ENCODE measurements at places on chromosomes 7 and 10. TPM values are rescaled to one million over a fixed set of nuclear protein-coding genes. Genes with fewer than 3 reads are reported as not detected.

DNA sequence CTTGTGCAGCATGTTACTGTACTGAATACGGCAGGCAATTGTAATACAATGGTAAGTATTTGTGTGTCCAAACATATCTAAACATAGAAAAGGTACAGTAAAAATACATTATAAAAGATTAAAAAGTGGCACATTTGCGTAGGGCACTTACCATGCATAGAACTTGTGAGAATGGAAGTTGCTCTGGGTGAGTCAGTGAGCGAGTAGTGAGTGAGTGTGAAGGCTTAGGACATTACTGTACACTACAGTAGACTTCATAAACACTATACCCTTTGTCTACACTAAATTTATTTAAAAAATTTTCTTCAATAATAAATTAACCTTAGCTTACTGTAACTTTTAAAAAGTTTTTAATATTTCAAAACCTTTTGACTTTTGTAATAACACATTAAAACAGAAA lies 37.5 kb downstream of the BPGM start:
- H3K27me3 ChIP-seq = no peaks in the 10 kb centered on the region
- H3K27ac ChIP-seq = no peak overlapping the region
- H3K4me1 ChIP-seq = peaks cover 10% of the 10 kb centered on the region
- DNase-seq = peak; percentile 77

DNA sequence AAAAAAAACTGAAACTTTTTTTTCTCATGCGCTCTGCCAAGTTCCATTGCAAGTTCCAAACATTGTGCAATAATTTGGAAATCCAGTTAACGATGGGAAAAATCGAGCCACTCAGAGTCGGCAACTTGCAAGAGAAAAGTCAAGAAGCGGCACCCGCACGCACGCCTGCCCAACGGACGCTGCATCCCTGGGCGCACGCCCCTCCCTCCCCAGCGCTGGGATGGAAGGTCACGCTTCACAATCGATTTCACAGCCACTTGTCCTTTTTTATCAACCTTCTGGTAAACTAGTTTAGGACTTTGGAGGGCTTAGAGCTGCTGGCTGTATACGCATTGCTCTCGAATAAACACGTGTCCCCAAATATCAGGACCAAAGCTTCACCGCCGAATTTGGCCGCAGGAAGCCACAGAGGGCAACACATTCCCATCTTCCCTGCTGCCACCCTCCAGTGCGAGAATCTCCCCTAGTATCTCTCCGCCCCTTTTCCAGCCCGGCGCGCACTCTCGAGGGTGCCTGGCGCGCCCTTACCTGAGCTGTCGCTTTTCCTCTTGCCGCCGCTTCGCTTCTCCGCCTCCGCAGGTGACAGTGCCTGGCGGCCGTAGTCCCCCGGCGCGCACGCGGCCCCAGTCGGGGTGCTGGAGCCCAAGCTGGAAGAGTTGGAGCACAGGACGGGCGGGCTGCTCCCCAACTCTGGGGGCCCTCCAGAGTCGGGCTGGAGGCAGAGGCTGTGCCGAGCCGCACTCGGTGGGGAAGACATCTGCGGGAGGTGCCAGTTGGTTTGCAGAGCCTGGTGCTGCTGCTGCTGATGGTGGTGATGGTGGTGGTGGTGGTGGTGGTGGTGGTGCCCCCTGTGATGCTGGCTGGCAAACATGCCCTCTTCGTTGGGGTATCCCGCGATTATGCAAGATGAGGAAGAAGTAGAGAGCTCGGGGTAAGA lies 857 bp downstream of the MEOX2 start:
- H3K27me3 ChIP-seq = peaks cover 46% of the 10 kb centered on the region
- DNase-seq = peak; percentile 34
- H3K4me1 ChIP-seq = no peaks in the 10 kb centered on the region
- no peak overlapping the region for H3K27ac ChIP-seq
- no peak overlapping the region for H3K4me3 ChIP-seq

- H3K4me1 ChIP-seq = peaks cover 12% of the 10 kb centered on the region
- DNase-seq = no peak
- H3K27ac ChIP-seq = peak overlapping the region; percentile 77
- H3K36me3 ChIP-seq = peaks cover 10% of the 10 kb centered on the region
Measured at GRCh38 chr7:101094376-101094775, 9.1 kb downstream of the TRIM56 start.

Gene GPR146
- total RNA-seq = 0.83 TPM

GRCh38 chr7:108004220-108005142 lies 1.5 kb upstream of the LAMB1 start:
- H3K27me3 ChIP-seq = no peaks in the 10 kb centered on the region
- no peak overlapping the region for H3K4me3 ChIP-seq
- DNase-seq = peak; percentile 70
- H3K36me3 ChIP-seq = peaks cover 10% of the 10 kb centered on the region
- H3K27ac ChIP-seq = peak overlapping the region; percentile 51

GRCh38 chr10:124228471-124228870 lies 135.1 kb upstream of the CHST15 start:
- H3K4me1 ChIP-seq = no peaks in the 10 kb centered on the region
- no peak for DNase-seq
- H3K4me3 ChIP-seq = no peak overlapping the region
- no peaks in the 10 kb centered on the region for H3K36me3 ChIP-seq
- no peak overlapping the region for H3K27ac ChIP-seq

- DNase-seq = peak; percentile 36
- no peaks in the 10 kb centered on the region for H3K4me1 ChIP-seq
- H3K27me3 ChIP-seq = no peaks in the 10 kb centered on the region
- peaks cover 3% of the 10 kb centered on the region for H3K36me3 ChIP-seq
- H3K27ac ChIP-seq = peak overlapping the region; percentile 89
Measured at GRCh38 chr10:18658271-18659124, 733 bp upstream of the ARL5B start.

Gene ENKUR
- total RNA-seq = not detected

GRCh38 chr7:134483296-134483695 lies 24.4 kb upstream of the AKR1B1 start:
- 0 out of 2 replicates have a peak, but pooled peaks cover 1% of the 10 kb centered on the region for H3K27me3 ChIP-seq
- H3K27ac ChIP-seq = no peak overlapping the region
- H3K4me3 ChIP-seq = no peak overlapping the region
- no peaks in the 10 kb centered on the region for H3K36me3 ChIP-seq
- H3K4me1 ChIP-seq = peaks cover 4% of the 10 kb centered on the region

Gene ORC5
- 18.8 TPM for total RNA-seq

Measured in IMR-90 (cell line).